HepG2 (cell line): ENCODE measurements at places on chromosomes 4 and X. TPM values are rescaled to one million over a fixed set of nuclear protein-coding genes. Genes with fewer than 3 reads are reported as not detected.

The GATA1 gene
- 0.13 TPM in 1 of 2 replicates, not detected in the other for total RNA-seq

The CCDC120 gene
- 0.89 and 1.3 TPM in 2 replicates for total RNA-seq

The IL13RA1 gene
- total RNA-seq: 31.3 and 56.6 TPM in 2 replicates

The ARMCX6 gene
- total RNA-seq: 18.6 and 19.4 TPM in 2 replicates

The PPP4R3C gene
- not detected in 2 replicates for total RNA-seq

The MAP3K15 gene
- 3.4 and 3.9 TPM in 2 replicates for total RNA-seq

The SLC9B1 gene
- 0.20 TPM in 1 of 2 replicates, not detected in the other for total RNA-seq

The PAGE4 gene
- 1.1 and 1.4 TPM in 2 replicates for total RNA-seq

- DNase-seq: no peak
- no peaks in the 10 kb centered on the region for H3K4me1 ChIP-seq
- H3K36me3 ChIP-seq: no peaks in the 10 kb centered on the region
- H3K27ac ChIP-seq: no peak overlapping the region
- H3K4me3 ChIP-seq: no peak overlapping the region
These were observed 964.4 kb downstream of the RPA4 start for GRCh38 chrX:97847885-97848679.

GRCh38 chr4:990746-991367 is 2.3 kb downstream of the SLC26A1 start:
- H3K4me1 ChIP-seq: peaks cover 53% of the 10 kb centered on the region
- no peak for DNase-seq
- H3K27me3 ChIP-seq: no peaks in the 10 kb centered on the region

GRCh38 chr4:25821899-25822298 is 40.9 kb downstream of the SEL1L3 start:
- no peak overlapping the region for H3K4me3 ChIP-seq
- H3K36me3 ChIP-seq: no peaks in the 10 kb centered on the region
- no peaks in the 10 kb centered on the region for H3K27me3 ChIP-seq
- no peak for DNase-seq
- H3K27ac ChIP-seq: no peak overlapping the region

DNA sequence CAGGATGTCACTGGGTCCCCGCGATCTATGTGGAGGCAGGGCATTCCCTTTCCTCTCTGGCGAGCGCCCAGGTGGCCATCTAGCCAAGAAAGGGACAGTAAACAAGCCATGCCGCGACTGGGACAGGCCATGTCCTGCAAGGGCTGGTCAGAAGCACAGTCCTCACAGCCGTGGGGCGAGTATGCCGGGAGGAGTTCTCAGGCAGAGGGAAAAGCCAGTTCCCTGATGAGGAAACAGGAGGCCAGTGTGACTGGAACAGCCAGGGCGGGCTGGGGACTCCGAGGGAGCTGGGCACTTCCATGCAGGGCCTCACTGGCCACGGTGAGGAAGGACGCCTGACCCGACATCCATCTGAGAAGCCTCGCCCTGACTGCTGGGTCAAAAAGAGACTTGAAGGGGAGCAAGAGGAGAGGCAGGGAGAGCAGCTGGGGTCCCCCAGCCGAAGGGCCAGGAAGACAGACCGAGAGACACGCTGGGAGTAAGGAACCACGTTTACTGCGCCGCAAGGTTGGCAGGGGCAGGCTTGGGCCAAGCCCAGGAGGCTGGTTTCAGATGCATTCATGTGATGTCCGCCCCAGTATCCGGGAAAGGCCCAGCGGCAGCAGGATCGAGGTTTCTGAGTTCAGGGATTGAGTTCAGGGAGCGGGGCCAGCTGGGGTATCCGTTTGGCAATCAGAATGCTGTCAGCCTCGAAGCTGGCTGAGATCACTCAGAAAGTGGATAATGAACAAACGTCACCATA is 15.0 kb downstream of the CFAP99 start:
- H3K27me3 ChIP-seq: peaks cover 53% of the 10 kb centered on the region; the same call in 2 of the 3 replicates
- no peaks in the 10 kb centered on the region for H3K36me3 ChIP-seq
- peaks cover 29% of the 10 kb centered on the region for H3K4me1 ChIP-seq
- H3K27ac ChIP-seq: no peak overlapping the region

GRCh38 chr4:156886481-156886880 is 85.1 kb downstream of the PDGFC start:
- no peak overlapping the region for H3K4me3 ChIP-seq
- no peak overlapping the region for H3K27ac ChIP-seq
- no peaks in the 10 kb centered on the region for H3K27me3 ChIP-seq

- H3K27ac ChIP-seq: no peak overlapping the region
- no peaks in the 10 kb centered on the region for H3K36me3 ChIP-seq
- H3K27me3 ChIP-seq: no peaks in the 10 kb centered on the region
- DNase-seq: no peak
These were observed 1.9 kb downstream of the RAB9A start for GRCh38 chrX:13690836-13691235.

DNA sequence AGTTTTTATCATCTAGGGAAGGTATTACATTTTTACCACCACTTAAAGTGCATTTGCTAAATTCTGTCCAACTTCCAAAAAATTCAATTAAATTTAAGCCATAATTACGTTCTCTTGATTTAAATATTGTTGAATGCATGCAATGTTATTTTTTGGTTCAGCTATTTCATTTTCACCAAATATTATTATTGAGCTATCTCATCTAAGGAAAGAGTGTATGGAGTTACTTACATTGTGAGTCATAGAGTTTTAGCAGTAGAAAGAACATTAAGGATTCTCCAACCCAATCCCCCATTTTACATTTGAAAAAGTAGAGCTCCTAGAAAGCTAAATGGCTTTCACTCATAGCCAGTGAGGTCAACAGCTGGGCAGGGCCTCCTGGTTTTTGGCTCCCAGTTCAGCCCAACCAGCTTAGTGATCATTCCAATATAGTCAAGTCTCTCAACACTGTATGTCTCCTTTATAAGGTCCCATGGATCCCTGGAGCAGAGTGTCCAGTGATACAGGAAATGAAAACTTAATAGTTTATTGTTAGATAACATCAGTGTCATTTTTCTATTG is 60.5 kb downstream of the NDNF start:
- H3K27me3 ChIP-seq: no peaks in the 10 kb centered on the region
- H3K36me3 ChIP-seq: no peaks in the 10 kb centered on the region
- no peak overlapping the region for H3K4me3 ChIP-seq
- H3K27ac ChIP-seq: no peak overlapping the region

DNA sequence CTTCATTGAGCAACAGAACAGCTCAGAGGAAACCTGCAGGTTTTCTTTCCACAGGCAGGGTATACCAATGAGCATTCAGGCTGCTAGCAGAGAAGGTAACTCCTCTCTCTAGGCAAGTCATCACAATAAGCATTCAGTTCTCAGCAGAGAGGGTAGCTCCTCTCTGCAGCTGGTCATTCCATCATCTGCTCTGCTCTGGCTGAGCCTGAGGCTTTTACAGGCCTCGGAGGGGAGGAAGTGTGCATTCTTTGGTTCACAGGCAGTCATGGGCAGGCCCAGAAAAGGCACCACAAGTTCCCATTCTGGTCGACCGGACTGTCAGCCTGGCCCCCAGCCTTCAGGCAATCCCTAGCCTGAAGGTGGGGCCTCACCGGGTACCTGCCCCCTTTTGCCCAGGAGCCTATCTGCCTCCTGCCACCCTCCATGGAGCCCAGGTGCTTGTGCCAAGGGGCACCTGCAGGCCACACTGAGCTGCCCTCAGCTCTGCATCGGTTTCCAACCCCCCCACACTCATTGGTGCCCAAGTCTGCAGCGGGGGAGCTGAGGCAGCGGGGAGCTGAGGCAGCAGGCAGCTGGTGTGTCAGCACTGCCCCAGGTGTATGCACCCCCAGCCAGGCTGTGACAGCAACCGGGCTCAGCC is 83.1 kb downstream of the PRDM5 start:
- H3K27me3 ChIP-seq: no peaks in the 10 kb centered on the region
- no peak for DNase-seq

- H3K36me3 ChIP-seq: no peaks in the 10 kb centered on the region
- H3K27me3 ChIP-seq: no peaks in the 10 kb centered on the region
- no peak overlapping the region for H3K4me3 ChIP-seq
- H3K4me1 ChIP-seq: no peaks in the 10 kb centered on the region
- peak; percentile 37 for DNase-seq
These were observed 114.2 kb downstream of the PPARGC1A start for GRCh38 chr4:23775694-23776093.

DNA sequence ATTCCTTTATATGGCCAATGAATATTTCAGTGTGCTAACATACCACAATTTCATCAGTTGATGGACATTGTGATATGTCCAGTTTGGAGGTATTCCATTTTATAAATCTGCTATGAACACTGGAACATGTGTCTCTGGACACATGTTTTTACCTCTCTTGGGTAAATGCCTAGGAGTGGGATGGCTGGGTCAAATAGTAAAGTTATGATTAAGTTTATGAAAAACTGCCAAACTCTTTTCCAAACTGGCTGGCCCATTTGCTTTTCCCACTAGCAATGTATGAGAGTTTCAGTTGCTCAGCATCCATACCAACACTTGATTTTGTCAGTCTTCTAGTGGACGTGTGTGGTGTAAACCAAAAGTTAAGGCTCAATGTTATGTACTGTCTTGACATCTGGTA is 40.5 kb downstream of the CEP44 start:
- H3K27me3 ChIP-seq: no peaks in the 10 kb centered on the region
- no peak overlapping the region for H3K27ac ChIP-seq
- DNase-seq: no peak
- H3K4me3 ChIP-seq: no peak overlapping the region
- no peaks in the 10 kb centered on the region for H3K36me3 ChIP-seq

GRCh38 chrX:49999087-49999486 is 76.7 kb downstream of the CLCN5 start:
- no peak overlapping the region for H3K4me3 ChIP-seq
- no peak for DNase-seq
- no peaks in the 10 kb centered on the region for H3K27me3 ChIP-seq
- H3K27ac ChIP-seq: no peak overlapping the region
- peaks cover 13% of the 10 kb centered on the region for H3K4me1 ChIP-seq
- no peaks in the 10 kb centered on the region for H3K36me3 ChIP-seq

DNA sequence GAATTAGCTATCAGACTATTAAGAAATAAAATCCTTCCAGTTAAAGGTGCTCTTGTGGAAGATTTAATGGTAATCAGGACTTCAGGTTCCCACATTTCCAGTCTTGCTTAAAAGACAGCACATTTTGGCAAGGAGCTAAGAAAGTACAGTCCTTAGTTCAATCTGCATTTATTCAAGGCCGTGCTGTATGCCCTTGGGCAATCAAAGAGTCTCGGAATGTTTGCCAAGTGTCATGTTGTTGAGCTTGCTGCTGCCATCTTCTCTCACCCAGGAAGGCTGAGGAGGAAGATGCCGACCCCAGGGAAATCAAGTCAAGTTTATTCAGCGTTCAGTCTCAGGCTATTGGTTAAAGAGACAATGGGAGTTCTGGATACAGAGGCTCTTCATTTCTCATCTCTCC is 388.1 kb upstream of the IGFBP7 start:
- H3K36me3 ChIP-seq: no peaks in the 10 kb centered on the region
- no peak for DNase-seq
- H3K27ac ChIP-seq: no peak overlapping the region

GRCh38 chr4:113566015-113566795 is 195.3 kb downstream of the CAMK2D start:
- no peak overlapping the region for H3K4me3 ChIP-seq
- no peak overlapping the region for H3K27ac ChIP-seq
- DNase-seq: no peak
- H3K27me3 ChIP-seq: no peaks in the 10 kb centered on the region

GRCh38 chr4:139901531-139902320 is 236.1 kb downstream of the MGST2 start:
- H3K27me3 ChIP-seq: peaks cover 9% of the 10 kb centered on the region; the same call in 1 of the 3 replicates
- H3K36me3 ChIP-seq: no peaks in the 10 kb centered on the region

GRCh38 chr4:109321232-109321631 is 18.8 kb upstream of the COL25A1 start:
- no peaks in the 10 kb centered on the region for H3K36me3 ChIP-seq
- H3K27me3 ChIP-seq: no peaks in the 10 kb centered on the region
- no peaks in the 10 kb centered on the region for H3K4me1 ChIP-seq
- H3K4me3 ChIP-seq: no peak overlapping the region

GRCh38 chr4:153064571-153064970 is 128.4 kb downstream of the FHDC1 start:
- no peak for DNase-seq
- no peaks in the 10 kb centered on the region for H3K27me3 ChIP-seq
- peaks cover 61% of the 10 kb centered on the region for H3K4me1 ChIP-seq
- no peak overlapping the region for H3K4me3 ChIP-seq
- H3K36me3 ChIP-seq: no peaks in the 10 kb centered on the region

DNA sequence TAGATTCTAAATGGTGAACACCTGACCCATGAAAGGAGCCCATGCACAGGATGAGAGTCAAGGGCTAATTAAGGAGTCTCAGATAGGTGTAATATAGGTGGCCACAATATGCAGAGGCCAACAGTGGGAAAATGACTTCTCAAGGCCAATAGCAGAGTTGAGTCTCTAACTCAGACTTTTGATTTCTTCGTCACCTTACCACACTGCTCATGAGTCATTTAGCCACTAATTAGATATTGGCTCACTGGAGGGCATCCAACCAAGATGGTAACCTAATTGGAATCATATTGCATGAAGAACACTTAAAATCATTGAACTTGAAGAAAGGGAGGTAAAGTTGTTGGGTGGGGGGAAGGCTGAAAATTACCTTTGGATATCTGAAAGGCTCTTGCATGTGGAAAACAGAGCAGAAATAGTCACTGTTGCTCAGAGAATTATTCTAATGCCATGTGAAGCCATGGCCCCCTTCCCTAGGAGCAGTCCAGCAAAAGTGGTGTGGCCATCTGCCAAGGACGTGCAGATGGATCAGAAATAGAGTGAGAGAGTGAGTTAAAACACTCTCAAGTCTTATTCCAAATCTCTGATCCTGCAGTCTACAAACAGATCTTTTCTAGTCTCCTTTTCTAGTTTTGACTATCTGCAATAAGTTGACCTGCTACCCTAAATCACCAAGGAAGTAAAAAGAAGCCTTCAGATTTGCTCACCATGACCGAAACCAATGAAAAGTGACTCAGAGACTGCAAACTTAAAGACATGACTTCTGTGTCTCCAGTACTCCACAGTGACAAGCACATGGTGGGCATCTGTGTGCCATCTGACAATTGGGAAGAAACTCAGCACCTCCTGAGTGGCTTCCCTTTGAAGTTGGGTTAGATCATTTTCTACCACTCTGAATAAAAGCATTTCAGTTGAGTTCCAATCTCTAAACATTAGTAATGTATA is 93.9 kb upstream of the C1QTNF7 start:
- DNase-seq: no peak
- no peaks in the 10 kb centered on the region for H3K36me3 ChIP-seq
- H3K4me3 ChIP-seq: no peak overlapping the region
- no peaks in the 10 kb centered on the region for H3K27me3 ChIP-seq
- H3K4me1 ChIP-seq: no peaks in the 10 kb centered on the region

GRCh38 chr4:111208970-111209369 is 586.1 kb upstream of the PITX2 start:
- H3K36me3 ChIP-seq: no peaks in the 10 kb centered on the region
- DNase-seq: no peak
- no peaks in the 10 kb centered on the region for H3K27me3 ChIP-seq
- H3K4me1 ChIP-seq: no peaks in the 10 kb centered on the region
- H3K4me3 ChIP-seq: no peak overlapping the region

DNA sequence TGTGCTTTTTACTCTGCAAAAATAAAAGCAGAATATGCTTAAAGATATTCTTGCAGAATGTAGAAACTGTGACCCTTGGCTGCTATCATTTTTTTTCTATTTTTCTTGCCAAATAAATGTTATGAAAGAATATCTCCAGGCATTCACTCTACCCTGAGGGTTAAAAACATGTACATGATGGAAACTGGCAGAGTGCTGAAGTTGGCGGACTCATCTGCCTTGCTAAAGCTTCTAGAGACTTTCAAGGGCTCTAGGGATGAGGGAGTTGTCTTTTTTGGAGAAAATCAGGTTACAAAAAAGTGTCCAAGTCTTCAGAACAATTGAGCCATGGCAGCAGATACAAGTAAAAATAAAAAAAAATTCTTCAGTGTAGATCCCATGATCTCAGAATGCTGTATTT is 40.5 kb upstream of the NRK start:
- no peaks in the 10 kb centered on the region for H3K27me3 ChIP-seq
- H3K4me3 ChIP-seq: no peak overlapping the region
- no peaks in the 10 kb centered on the region for H3K4me1 ChIP-seq
- no peak for DNase-seq
- no peak overlapping the region for H3K27ac ChIP-seq
